RPMI8226 (cell line): ENCODE measurements at places on chromosomes 16 and 17.
A peak's percentile ranks its signal among the peaks of the same experiment; 100 is the strongest.

GRCh38 chr17:28892024-28892423 lies 5.5 kb downstream of the FLOT2 start:
- peak; percentile 64 for DNase-seq

- DNase-seq, result no peak
Measured at GRCh38 chr17:79022507-79022991, 1.4 kb upstream of the C1QTNF1 start.

- DNase-seq, result no peak
Measured at GRCh38 chr17:80794281-80795089, 197.2 kb upstream of the CHMP6 start.

- DNase-seq, result no peak
Measured at GRCh38 chr17:12730931-12731521, 58.3 kb upstream of the ARHGAP44 start.

DNA sequence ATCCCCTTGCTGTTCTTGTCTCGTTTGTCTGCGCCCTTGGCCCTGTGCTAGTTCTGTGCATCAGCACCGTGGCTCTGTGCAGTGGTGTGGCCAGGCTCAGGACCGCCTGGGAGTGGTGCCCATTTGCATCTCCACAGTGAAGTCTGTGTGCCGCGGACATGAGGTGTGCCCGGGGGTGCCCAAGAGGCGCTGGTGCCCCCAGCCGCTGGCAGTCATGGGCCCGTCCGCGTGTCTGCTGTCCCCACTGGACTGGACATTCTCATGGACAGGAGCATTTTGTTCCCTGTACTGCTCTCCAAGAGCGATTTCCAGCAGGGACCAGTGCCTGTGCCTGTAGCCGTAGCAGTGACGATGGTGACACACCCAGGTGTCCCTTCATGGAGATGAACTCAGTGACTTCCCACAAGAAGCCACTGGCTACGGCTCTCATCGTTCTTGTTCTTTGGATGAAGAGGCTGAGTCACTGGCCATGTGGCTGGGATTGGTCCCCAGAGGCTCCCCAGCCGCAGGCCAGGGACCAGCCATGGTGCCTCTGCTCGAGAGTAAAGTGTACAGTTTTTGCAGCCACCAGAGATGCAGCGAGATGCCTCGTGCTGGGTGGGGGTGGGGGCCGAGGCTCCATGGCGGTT lies 13.0 kb upstream of the MC1R start:
- DNase-seq, result no peak

GRCh38 chr17:49390548-49391324 lies 23.9 kb downstream of the PHB1 start:
- no peak for DNase-seq

DNA sequence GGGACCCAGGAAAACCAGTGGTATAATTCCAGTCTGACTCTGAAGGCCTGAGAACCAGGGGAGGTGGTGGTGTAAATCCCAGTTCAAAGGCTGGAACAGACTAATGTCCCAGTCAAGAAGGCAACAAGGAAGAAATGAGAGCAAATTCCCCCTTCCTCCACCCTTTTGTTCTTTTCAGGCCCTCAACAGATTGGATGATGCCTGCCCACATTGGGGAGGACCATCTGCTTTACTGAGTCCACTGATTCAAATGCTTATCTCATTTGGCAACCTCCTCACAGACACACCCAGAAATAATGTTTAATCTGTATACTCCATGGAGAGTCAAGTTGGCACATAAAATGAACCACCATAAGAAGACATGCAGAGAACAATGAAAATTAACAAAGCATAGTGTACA lies 61.9 kb upstream of the CRYM start:
- DNase-seq, result no peak

DNA sequence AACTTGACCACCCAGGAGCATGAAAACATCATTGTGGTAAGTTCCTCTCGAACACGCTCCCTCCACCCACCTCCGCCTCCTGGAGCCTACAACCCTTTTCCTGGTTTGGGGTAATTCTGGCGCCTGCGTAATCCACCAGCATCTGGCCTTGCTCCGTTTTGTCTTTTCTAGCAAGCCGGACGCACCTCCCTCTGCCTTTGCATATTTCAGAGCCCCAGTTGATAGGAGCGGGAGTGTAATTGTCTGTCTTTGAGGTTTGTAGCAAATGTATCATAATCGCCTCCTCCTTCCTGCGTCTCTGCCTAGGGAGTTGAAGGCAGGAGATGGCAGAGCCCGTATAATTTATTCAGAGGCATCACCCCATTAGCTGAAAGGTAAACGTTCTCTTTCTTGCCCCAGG lies 121.3 kb upstream of the PLCG2 start:
- DNase-seq, result no peak

DNA sequence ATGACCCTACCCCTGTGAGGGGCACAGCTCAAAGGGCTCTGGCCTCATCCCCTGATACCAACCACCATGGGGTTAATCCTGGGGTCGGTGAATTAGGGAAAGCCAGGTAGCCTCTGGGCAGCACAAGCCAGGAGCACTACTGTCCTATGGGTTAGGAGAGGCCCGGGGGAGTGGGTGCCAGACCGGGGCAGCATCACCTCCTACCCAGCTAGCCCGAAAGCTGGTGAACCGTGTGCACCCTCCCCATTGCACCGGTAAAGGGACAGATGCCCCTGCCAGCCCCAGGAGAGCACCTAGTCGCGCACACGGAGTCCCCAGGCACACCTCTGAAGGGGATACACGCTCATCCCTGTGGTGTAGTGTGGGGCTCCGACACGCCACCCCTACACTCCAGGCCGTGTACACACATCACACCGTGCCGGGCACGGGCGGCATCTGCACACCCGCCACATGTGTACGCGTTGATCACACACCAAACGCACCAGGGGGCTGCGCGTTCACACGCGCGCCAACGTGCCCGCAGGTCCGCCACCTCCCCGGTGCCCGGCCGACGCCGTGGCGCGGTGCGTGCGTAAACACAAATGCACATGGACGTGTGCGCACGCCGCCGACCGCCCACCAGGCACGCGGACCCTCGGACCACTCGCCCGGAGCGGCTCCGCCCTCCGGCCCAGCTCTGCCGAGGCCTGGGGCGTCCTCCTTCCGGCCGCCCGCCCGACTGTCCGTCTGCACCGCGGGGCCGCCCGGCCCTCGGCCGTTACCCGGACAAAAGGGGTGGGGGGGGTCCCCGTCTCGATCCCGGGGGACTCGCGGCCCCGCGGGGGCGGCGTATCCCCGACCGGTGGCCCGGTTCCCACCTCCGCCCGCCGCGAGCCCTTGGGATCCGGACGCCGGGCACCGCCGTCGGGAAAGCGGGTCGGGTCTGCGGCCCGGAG lies 785 bp downstream of the UBALD1 start:
- DNase-seq, result peak; percentile 66

DNA sequence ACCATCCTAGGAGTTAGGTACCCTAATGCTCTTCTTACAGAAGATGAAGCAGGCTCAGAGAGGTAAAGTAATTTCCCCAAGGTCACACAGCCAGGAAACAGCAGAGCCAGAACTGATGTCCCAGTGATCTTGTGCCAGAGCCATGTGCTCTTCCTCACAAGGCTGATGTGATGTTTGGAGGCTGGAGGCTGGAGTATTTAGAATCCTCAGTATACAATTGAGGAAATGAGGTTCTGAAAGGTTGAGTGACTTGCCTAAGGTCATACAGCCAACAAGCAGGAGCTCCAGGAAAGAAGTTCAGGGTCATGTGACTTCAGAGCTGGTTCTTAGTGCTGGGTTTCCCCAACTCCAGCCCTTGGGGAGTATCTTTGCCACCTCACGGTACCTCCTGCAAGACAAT lies 18.5 kb downstream of the ITPRIPL2 start:
- DNase-seq, result no peak

GRCh38 chr16:65372171-65372570 lies 250.3 kb upstream of the CDH11 start:
- DNase-seq, result no peak

GRCh38 chr17:49667854-49668253 lies 10.0 kb downstream of the SPOP start:
- no peak for DNase-seq
